ENCODE measurements at places on chromosomes 16 and 17.

DNA sequence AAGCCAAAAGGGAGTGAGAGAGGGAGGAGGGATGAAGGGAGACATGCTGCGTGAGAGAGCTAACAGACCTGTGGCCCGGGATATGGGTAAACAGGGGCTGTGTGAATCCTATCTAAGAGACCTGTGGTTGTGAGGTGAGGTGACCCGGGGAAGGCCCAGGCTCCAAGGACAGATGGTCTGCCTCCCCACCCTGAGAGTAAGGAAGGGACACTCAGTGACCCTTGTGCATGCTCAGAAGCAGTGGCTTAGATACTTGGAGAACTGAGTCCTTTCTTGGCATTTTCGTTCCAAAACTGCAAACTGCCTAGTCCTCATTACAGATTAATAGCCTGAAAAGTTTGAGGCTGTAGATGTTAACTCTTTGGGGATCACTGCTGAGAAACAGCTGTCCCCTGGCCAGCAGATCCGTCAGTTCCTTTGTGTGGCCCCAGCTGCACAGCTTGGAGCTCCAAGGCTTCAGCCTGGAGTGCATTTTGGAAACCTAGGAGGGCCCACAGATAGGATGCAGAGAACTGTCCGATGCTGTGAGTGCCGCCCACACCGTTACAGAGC is 121.6 kb downstream of the SMG6 start:
- no peak for DNase-seq

DNA sequence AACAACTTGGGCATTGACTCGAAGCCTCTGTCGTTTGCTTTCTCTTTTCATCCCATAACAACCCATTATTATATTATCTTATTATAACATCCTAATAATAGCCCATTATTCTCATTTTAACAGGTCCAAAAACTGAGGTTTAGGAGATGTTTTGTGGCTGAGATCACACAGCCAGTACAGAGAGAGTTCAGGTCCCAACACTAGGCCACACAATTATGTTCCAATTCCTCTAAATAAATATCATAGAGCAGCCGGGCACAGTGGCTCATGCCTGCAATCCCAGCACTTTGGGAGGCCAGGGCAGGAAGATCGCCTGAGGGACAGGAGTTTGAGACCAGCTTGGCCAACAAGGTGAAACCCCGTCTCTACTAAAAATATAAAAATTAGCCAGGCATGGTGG is 40.3 kb upstream of the KIFC3 start:
- DNase-seq: no peak

DNA sequence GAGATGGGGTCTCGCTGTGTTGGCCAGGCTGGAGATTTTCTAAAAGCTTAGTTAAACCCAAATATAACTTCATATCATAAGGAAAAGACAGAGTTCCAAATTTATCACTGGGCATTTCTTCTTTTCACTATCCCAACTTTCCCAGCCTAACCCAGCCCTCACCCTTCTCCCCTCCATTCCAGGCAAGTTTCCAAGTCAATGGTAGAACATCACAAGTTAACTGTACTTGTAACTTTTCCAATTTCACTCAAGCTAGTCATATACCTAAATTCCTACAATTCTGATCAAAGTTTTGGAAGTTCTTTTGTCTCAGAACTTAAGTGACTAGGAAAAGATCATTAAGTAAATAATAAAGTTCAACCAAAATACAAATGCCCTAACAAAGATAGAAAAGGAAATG is 61.2 kb downstream of the USP32 start:
- DNase-seq: no peak

GRCh38 chr16:10849736-10850477 is 27.1 kb upstream of the CIITA start:
- DNase-seq: no peak

DNA sequence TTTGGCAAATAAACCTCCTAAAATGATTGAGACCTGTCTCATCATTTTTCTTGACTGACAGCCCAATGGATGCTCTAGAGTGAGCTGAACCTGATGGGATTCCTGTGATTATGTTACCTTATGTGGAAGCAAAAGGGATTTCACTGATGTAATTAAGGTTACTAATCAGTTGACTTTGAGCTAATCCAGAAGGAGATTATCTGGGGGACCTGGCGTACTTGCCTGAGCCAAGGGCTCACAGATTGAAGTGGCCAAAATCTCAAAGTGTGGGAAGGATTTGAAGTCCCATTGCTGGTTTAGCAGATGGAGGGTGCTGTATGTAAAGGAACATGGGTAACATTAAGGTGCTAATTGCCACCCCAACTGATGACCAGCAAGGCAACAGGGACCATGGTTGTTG is 214.0 kb downstream of the CPPED1 start:
- DNase-seq: no peak

DNA sequence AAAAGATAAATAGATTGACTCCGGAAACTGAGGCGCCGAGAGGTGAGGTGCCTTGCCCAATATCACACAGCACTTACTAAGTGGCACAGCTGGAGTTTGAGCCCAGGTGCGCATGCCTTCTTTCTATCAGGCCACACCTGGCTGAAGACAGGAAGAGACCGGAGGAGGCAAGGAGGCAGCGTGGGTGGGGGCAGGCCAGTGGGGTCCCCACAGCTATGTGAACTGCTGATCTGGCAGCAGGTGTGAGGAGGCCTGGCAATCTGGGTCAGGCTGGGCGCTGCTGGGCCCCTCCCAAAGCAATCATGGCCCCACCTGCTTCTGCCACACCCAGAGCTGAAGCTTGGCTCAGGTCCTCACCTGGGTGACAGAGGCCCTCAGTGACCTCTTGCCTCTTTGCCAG is 1.9 kb upstream of the GDPD3 start:
- no peak for DNase-seq

- peak; percentile 30 for DNase-seq
Measured at GRCh38 chr16:11396241-11397048, 51.2 kb downstream of the RMI2 start.

Measured in activated CD8-positive, alpha-beta memory T cell treated with anti-CD3 and anti-CD28 coated beads for 4 hours (primary cell).